ENCODE measurements at places on chromosomes 13 and 19. TPM values are rescaled to one million over a fixed set of nuclear protein-coding genes. Genes with fewer than 3 reads are reported as not detected.

PABPC3 gene
- total RNA-seq: 0.11 TPM

CCDC169 gene
- 0.28 TPM for total RNA-seq

NRTN gene
- 1.6 TPM for total RNA-seq

ODAD3 gene
- 2.4 TPM for total RNA-seq

DACH1 gene
- not detected for total RNA-seq

ZNF345 gene
- total RNA-seq: not detected

ZNF383 gene
- 7.6 TPM for total RNA-seq

WDR62 gene
- 24.5 TPM for total RNA-seq

CFAP97D2 gene
- total RNA-seq: not detected

FFAR2 gene
- total RNA-seq: not detected

MAP4K1 gene
- total RNA-seq: 0.85 TPM

PRR20E gene
- total RNA-seq: not detected
